ENCODE measurements at places on chromosomes 7 and 10. TPM values are rescaled to one million over a fixed set of nuclear protein-coding genes. Genes with fewer than 3 reads are reported as not detected.
A peak's percentile ranks its signal among the peaks of the same experiment; 100 is the strongest.

- 0 out of 2 replicates have a peak, but pooled peaks cover 6% of the 10 kb centered on the region for H3K36me3 ChIP-seq
- peak; percentile 100 for DNase-seq
- H3K4me1 ChIP-seq: peaks cover 68% of the 10 kb centered on the region
These were observed 44.4 kb downstream of the MYPN start for GRCh38 chr10:68153473-68154210.

- DNase-seq: no peak
- H3K36me3 ChIP-seq: peaks cover 1% of the 10 kb centered on the region
- H3K27ac ChIP-seq: no peak overlapping the region
- H3K27me3 ChIP-seq: no peaks in the 10 kb centered on the region
These were observed 43.7 kb downstream of the ALOX5 start for GRCh38 chr10:45417746-45418145.

OR6V1 gene
- not detected for total RNA-seq

FIGNL1 gene
- total RNA-seq: 18.7 TPM

Measured in PC-9 (cell line).